ENCODE measurements at places on chromosomes 2 and 18.

DNA sequence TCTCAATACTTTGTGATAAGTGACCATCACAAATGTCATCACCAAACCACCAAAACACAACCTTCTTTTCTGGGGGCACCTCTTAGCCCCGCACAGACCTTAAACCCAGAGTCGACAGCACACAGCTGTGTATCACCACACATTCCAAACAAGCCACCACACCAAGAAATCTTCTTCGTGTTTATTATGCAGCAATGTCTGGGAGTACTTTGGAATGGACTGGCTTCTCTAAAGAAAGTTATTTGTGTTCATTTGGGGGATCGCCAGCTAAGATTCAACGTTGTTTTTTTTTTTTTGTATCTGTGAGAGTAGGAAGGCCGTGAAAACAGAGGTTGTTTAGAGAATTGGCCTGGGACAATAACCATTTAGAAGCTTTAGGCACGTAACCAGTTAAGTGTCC lies 1.1 kb upstream of the MTA3 start:
- no peak for DNase-seq

- no peak for DNase-seq
Observed at GRCh38 chr2:196295005-196295404, 123.6 kb upstream of the STK17B start.

DNA sequence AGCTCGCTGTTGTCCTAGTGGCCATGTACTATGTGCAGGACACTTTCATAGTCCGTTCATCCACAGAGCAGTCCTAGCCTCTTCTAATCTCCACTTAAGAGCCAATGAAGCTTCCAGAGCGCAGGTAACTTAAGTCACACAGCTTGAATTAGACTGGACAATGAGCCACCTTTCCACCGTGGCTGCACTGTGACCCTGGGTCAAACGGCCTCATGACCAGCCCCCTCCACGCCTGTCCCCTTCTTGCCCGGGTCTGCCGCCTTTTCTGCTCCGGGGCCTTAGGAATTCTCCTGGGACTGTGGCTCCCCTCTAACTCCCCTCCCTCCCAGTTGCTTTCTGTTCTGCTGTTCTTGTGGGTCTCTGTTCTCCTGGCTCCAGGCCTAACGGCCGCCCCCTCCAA lies 8.4 kb upstream of the PRKCE start:
- DNase-seq: no peak

GRCh38 chr2:100699131-100699530 lies 120.8 kb upstream of the NPAS2 start:
- DNase-seq: no peak

DNA sequence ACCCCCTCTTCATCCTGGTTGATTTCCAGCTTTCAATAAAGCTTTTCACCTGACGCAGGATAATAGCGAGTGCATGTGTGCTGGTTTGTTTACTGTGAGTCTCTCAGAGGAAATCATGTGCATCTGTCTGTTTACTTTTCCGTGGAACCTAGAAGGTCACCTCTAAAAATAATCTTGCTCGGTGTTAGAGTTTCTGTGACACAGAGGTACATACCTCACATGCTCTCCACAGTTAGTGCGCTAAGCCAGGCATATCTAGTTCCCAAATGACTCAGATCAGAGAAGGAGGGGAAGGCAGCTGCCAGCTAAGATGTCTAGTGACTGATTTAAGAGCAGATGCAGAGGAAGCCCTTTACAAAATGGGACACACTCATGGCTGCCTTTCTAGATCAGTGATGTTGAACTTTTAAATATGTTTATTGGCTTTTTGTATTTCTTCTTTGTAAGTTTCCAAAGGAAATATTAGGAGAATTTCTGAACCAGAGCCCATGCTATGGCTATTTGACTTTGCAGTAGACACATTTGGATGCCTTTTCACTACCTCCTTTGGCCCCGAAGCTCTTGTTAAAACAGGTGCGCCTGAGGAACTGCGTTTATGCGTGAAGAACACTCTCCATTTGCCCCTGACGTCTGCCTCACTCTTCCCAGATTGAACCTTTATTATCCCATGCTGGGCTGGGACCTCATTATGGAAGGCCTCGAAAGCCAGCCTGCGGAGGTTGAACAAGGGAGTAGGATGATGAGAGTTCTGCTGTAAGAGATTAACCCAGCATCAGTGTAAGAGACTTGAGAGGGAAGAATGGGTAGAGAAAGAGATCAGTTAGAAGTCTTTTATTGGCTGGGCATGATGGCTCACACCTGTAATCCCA lies 145.6 kb downstream of the FAM161A start:
- no peak for DNase-seq

DNA sequence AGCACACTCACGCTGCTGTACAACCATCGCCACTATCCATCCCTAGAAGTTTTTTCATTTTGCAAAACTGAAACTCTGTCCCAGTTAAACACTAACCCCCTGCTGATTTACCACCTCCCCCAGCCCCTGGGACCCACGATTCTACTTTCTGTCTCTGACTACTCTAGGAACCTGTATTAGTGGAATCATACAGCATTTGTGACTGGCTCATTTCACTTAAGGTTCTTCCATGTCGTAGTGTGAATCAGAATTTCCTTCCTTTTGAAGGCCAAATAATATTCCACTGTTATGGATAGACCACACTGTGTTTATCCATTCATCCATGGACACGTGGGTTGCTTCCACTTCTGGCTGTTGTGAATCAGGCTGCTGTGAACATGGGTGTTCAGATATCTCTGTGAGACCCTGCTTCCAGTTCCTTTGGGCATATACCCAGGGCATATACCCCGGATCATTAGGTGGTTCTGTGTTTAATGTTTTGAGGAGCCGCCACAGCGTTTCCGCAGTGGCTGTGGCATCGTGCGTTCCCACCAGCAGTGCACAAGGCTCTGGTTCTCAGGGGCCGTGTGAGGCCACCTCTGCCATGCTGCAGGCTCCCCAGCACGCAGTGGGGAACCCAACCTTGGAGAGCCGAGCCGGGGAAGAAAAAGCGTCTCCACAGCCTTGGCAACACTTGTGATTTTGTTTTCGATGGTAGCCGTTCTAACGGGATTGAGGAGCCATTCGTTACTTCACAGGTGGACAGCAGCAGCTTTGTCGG lies 10.1 kb downstream of the RAMP1 start:
- DNase-seq: no peak

DNA sequence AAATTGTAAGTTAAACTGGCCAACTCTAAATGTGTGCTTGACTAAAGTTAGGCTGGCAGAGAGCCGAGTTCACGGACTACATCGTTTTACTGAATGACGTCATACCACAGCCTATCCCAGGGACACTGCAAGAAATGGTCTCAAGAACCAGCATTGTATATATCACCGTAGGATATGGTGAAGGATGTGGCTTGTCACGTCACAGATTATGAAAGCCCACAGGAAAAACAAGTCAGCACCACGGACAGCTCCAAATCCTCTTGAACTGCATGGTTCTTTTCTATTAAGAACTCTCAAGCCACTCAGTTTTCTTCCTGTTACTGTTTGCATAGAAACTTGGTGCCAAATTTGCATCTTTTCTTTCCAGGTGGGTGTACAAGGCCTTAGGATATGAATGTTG lies 85.1 kb upstream of the ACAA2 start:
- DNase-seq: no peak

DNA sequence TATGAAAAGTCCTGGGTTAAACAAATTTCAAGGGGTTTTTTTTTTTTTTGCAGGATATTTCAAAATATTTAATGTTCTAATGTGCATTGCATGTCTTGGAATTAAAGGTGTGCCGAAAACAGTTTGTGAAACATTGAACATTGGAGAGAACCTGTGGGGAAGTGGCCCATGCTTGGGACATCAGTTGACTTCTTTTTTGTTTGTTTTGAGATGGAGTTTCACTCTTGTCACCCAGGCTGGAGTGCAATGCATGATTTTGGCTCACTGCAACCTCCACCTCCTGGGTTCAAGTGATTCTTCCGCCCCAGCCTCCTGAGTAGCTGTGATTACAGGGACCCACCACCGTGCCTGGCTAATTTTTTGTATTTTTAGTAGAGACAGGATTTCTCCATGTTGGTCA lies 71.0 kb upstream of the RAPH1 start:
- DNase-seq: no peak

GRCh38 chr2:866009-866680 lies 84.5 kb upstream of the SNTG2 start:
- DNase-seq: no peak

- DNase-seq: no peak
Observed at GRCh38 chr2:105129722-105130232, 91.9 kb downstream of the MRPS9 start.

- no peak for DNase-seq
Observed at GRCh38 chr2:69490486-69490885, 53.3 kb upstream of the NFU1 start.

DNA sequence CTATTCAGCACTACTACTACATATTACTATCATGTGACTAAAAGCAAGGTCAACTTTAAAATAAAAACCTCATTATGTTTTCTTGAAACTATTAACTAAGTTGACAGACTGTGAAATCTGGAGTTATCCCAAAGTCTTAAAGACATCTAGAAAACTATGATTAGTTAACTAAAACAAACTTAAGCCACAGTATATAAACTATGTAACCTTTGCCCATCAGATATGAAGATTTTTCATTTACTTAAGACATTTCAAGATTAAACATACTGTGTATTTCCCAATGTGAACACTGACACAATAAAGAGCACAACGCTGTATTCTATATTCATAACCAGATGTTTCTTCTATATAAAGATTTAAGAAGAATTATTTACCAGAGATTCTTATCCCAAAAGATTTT lies 33.5 kb upstream of the CACNB4 start:
- DNase-seq: no peak

DNA sequence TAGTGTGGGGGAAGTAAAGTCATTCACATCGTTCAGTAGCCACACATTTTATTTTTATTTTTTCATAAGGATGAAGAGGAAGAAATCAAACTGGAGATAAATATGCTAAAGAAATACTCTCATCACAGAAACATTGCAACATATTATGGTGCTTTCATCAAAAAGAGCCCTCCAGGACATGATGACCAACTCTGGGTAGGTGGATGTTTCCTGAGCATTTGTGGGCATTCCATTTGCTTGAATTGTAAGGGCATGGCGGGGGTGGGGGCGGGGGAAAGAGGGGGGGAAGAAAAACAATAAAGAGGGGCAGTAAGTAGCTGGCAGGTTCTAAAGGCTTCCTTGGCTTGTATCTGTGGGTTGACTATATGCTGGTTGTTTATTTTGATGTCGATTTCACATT lies 126.4 kb downstream of the MAP4K4 start:
- no peak for DNase-seq

- DNase-seq: no peak
Observed at GRCh38 chr2:158315000-158315399, 141.6 kb downstream of the CCDC148 start.

DNA sequence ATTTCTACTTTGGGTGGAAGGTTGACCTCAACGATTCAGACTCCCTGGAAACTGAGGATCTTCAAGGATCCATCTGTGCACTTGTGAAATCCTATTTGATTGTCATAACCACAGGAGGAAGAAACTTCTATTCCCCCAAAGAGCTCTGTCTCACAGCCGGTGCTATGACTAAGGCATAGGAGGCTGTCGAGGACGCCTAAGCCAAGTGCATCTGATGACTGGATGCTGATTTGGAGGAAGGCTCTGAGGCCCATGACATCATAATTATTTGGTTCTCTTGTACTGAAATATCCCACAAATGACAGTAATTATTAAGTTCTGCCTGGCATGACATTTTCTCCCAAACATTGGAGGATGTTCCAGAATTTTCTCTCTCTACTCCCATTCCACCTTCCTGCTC lies 13.8 kb upstream of the KCNF1 start:
- no peak for DNase-seq

GRCh38 chr2:224369028-224369632 lies 32.8 kb downstream of the FAM124B start:
- peak; percentile 22 for DNase-seq

DNA sequence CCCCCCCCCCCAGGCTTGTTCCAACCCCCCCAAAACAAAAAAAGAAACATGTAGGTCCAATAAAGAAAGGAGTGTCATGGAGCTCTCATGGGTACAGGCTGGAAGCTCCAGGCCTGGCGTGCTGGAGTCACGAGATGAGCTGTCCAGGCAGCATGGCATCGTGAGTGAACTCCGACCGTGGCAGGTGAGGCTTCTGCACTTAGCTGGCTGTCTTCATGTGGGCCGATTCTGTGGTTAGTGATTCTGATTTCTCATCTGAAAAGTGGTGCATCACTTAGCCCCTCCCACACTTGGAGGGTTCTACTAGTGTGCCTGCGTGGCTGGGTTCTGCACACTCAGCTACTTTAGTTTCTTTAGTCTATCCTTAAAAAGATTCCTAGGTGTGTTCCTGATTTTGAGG lies 126.4 kb upstream of the MGAT5 start:
- DNase-seq: no peak

DNA sequence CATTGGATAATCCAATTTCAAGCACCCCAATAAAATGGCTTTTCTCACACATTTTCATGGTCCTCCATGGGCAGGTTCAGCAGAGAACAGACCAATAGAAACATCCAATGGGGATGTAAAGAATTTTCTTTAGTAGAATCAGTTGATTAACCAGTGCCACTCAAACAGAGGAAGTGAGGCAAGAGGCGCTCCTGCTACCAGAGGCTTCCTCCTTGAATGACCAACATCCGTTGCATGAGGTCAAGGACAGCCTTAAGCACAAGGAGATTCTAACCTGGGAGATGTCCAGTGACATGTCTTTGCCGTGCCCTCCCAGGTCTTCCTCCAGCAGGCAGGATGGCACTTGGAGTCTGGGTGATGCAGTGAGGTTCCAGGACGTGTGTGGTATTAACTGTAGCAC lies 146.6 kb downstream of the PIEZO2 start:
- DNase-seq: no peak

DNA sequence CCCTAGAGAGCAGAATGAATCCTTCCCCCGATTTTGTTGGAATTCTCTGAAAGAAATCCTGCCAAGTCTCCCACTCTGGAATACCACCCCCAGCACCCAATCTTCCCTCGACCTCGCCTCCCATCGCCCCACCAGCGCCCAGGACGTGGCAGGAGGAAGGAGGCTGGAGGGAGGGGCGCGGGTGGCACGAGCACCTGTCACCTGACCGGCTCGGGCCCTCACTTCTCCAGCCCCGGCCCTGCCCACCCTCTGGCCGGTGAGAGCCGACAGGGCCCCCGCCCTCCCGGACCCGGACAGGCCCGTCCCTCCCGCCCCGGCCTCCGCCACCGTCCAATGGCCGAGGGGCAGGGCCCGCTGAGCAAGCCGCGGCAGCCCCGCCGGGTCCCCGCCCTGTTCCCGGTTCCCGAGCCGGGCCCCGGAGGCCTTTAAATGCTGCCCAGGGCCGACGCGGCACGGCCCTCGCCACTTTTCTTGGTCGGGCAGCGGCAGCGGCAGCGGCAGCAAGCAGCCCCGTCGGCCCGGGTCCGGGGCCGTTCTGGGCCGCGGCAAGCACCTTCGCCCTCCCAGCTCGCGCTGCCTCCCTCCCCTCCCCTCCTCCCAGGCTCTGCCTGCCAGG lies at the start of gene LGALSL:
Gene LGALSL, plus strand, starts transcription at position 393 of the 616 bp plus-strand sequence. CDS start 384 bp downstream, outside the sequence.
- no peak for DNase-seq

DNA sequence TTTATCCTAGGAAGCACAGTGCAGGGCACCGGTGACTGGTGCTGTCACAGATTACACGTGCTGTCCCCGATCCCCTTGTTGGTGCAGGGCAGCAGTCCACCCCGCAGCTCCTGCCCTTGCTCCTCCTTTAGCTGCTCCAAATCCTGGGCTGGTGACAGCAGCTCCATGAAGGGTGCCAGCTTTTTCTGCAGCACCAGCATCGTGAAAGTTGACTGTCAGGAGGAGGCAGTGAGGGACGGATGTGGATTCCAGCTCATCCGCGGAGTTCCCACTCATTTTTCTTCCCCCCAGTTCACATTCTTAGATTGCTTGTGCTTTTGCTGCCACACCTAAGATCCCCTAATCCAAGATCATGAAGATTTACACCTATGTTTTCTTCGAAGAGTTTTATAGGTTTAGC lies 67.5 kb downstream of the ONECUT2 start:
- DNase-seq: no peak

Data from NCI-H1048 (cell line).